ENCODE measurements at places on chromosomes 7 and 10.

DNA sequence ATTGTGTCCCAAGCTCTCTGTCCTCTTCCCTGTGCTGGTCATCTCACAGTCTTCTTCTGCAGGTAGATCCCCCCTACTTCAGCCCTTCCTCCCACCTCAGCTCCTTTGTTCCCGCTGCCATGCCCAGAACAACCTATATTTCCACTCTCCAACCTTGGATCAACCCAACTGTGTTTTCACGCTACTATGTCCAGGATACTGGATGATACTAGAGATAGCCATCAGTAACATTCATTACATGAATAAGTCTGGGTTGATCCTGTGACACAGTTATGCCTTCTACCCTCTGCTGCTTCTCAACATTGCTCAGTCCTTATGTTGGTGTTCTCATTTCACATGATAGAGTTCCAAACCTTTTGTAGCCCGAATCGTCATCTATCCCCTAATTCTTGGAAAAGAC lies 286.4 kb downstream of the ZEB1 start:
- no peak for DNase-seq

GRCh38 chr7:25541877-25542276 lies 313.6 kb upstream of the NPVF start:
- no peak for DNase-seq

DNA sequence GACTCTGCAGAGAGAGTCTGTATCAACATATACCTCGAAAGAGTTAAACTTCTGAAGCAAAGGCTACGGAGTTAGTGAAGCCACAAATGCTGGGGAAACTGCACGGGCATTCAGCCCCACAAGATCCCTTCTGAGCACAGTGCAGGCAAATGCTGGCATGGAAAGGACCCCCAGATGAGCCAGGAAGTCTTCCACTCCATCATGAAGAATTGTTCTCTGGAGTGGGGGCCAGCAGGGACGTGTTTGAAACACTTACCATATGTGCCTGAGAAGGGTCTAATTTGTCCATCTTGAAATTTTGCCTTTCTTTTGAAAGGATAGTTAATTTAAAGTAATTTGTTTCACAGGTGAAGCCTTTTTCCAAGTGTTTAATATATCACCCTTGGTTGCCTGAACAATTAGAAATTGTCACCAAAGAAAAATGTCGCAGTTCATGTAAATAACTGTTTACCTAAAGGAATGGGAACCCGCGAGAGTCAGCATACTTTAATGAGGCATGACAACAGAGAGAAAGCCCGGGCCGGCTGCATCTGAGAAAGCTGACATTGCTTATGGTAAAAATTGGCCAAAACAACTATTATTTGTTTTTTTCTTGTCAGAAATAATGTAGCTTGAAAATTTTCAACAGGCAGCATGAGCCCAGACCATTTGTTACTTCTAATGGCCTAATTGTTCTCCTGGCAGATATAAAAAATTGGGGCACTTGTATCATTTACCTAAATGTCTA lies 287.6 kb upstream of the MGMT start:
- no peak for DNase-seq

DNA sequence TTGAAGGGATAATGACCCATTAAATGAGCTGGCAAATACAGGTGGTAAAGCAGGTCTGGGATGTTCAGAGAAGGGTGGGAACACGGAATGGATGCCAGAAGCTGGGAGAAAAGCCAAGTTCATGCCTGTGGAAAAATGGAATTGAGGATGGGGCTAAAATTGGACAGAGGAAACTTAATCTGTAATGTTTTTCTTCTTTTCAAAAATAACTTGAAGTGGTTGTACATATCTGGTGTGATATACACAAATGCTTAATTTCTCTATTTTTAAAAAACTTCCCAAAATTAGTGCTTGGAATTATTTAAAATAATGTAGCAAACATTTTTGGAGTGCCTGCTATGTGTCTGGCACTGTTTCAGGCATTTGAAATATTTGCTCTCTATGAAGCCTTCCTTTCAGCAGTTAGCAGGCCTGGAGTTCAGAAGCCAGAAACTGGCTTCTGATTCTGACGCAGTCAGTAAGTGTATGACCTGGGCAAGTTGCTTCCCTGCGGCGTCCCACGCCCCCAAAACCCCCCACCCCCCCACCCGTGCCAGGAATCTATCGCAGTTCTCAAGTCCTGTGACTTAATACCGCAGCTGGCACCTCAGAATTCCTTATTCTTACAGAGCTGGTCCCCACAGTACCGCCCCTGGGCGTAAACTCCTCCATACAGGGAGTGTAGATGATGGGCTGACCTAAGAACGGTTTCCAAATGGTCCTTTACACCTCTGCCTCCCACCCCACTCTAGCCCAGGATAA lies 828 bp upstream of the MALSU1 start:
- no peak for DNase-seq

DNA sequence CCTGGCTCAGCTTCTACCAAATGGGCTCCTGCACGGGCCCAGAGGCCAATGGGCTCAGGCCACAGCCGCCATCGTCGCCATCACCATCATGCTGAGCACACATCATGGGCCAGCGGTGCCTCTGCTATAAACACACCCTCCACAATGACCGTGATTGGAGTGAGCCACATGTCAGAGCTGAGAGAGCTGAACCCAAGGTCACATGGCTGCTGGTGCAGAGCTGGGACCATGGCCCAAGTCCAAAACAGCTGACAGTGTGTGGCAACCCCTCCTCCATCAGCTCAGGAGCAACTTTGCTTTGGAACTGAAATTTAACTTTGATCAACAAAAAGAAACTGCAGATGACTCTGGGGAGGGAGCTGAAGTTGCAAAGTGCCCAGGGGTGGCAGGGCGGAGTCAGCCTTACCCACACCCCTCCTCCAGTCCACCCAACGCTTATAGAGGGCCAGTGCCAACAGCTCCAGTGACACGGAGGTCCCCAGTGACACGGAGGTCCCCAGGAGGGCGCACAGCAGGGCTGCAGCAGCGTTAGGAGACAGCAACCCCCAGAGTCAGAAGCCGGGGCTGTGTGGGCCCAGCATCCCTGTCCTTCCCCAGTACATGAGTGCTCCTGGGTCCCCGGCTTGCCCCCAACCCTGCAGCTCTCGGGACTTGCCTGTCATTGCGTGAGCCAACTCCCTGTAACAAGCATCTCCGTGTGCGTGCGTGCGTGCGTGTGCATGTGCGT lies 249.6 kb downstream of the ELFN1 start:
- no peak for DNase-seq

DNA sequence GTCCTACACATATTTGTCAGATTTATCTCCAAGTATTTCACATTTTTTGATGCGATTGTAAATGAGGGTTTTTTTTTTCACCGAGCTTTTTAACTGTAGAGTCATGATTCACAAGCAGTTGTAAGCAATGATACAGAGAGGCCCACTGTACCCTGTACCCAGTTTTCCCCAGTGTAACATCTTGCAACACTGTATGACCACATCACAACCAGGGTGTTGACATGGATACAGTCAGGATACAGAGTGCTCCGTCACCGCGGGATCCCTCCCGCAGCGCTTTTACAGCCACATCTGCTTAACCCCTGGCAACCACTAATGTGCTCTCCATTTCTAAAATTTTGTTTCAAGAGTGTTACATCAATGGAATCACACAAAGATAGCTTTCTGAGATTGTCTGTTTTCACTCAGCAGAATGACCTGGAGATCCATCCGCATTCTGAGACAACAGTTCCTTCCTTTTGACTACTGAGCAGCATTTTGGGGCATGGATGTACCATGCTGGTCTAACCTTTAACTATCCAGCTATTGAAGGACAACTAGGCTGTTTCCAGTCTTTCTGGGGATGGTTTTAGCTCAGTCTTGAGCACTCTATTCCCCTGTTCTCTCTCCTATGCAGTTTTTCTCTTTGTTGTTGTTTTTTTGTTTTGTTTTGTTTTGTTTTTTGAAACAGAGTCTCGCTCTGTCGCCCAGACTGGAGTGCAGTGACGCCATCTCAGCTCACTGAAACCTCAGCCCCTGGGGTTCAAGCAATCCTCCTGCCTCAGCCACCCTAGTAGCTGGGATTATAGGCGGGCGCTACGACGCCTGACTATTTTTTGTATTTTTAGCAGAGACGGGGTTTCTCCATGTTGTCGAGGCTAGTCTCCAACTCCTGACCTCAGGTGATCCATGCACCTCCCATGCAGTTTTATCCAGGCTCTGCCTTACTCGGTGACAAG lies 25.9 kb downstream of the GPRIN2 start:
- no peak for DNase-seq

DNA sequence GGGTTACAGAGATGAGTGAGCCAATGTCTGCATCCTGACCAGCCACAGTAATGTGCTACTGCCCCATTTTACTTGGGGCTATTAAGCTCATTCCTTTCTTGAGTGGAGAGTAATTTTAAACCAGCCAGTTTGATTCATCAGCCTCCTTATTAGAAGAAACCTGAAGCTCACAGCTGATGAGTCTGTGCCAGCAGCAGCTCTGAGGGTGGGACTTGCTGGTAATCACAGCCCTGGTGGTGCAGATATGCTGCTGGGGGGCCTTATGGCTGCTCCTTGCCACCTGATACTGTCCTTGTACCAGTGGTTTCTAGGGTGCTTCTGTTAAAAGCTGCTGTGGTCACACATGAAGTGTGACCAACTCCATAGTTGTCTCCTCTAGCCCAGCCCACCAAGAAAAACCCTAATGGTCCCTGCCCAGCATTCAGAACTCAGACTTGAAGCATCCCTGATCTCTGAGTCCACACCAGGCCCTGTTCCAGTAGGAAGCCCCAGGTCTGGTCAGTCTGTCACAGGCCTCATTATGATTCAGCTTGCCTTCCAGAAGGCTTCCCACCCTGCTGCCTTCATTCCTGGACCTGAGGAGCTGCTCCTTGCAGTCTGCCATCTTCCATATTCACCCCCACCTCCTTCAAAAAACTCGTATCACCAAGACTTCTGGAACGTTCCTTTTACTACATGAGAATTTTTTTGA lies 28.9 kb upstream of the RBM20 start:
- no peak for DNase-seq

GRCh38 chr7:6438427-6438826 lies 9.3 kb downstream of the DAGLB start:
- peak; percentile 93 for DNase-seq

DNA sequence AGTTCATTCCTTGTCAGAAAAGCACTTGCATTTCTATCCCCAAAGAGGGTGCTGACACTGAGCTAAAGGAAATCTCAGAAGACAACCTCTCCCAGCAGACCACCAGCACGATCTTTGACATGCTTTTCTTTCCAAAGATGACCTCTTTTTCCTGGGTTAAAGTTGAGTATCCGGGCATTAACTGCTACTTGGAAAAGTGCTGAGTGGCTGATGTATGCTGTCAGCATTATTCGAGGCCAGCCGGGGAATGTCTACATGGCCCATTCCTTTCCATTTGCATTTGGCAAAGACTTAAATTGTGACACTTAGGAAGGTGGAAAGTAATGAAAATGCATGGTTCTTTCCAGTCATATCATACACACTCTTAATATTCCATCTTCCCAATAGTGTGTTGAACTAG lies 90.6 kb upstream of the SKAP2 start:
- DNase-seq = no peak

GRCh38 chr7:108385834-108386422 lies 70.3 kb downstream of the NRCAM start:
- no peak for DNase-seq

- peak; percentile 50 for DNase-seq
Observed at GRCh38 chr7:51316666-51317581, at the start of gene COBL. TSS of gene COBL (minus strand) at chr7:51316809. CDS start at chr7:51316633, 176 bp downstream.

GRCh38 chr10:115992236-115992986 lies 280.6 kb downstream of the GFRA1 start:
- no peak for DNase-seq

- DNase-seq = no peak
Observed at GRCh38 chr7:38160003-38160571, 18.0 kb upstream of the STARD3NL start.

DNA sequence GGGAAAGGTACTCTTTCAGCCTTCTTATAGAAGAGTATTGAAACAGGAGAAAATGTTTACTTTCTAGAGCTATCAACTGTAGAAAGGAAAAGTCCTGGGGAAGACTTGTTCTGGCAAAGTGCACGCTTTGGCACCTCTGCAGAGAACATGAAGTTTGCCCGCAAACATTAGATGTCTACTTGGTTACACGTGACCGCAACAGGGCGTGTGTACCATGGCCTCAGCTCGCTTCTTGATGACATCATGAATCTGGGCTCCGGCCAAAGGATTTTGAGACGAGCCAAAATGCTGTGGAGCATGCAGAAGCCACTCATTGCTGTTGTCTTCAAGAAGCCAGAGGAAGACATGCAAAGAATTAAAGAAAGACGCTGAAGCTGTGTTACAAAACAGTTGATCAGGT lies 8.6 kb upstream of the TAS2R60 start:
- no peak for DNase-seq

DNA sequence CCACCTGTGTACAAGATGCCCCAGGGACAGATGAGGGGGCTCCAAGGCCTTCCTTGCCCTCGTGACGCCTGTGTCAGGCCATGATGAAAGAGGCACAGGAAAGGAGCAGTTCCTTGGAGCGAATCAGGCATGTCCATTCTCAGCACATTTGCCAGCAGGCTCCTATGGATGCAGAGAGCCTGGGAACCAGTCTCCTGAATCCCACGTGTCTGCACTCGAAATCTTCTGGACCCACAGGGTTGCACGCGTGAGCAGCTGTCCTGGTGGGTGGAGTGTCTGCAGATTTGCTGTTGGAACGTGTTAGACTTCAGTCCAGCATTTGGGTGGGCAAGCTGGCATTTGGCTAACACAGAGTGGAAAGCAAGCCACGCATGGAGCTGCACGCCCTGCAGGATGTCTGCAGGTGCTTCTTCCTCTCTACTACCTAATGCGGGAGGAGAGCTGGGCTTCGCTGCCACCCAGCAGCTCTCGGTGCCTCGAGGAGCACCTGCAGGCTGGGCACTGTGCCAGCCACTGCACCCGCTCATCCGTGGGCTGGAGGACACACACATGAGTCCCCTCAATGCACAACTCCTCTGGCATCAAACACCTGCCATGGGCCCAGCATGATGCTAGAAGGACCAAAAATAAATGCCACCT lies 140.7 kb downstream of the PAXIP1 start:
- no peak for DNase-seq

DNA sequence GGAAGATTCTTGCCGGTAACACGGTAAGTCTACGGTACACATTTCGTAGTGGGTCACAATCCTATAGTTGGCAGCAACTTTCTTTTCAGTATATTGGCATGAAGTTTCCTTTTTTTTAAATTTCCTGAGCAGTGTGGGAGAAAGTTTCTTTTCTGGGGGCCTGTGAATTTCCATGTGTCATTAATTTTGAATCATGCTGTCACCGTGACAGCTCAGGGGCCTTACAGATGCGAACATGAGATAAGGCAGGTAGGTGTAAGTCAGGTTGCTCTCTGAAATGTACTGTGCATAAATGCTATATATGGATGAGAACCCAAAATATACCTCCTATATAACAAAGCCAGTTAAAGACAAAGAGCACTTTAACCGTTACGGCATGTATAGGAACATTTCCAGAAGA lies 65.4 kb upstream of the SEM1 start:
- DNase-seq = no peak

DNA sequence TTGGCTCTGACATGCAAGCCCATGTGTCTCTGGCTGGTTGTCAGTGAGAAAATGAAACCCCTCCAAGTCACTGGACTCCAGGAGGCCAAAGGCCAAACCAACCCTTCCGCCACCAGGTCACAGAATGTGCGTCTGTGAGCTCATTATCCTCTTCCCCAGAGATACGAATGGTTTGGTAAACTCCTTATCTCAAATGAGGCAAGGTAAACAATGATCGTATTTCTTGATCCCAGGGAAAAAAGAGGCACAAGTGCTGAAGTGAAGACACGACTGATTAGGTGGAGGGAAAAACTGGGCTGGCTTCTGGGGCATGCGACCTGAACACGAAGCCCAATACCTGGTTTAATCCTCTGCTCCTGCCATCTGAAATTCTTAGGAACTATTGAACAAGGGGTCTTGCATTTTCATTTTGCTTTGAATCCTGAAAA lies 70.6 kb upstream of the ARID5B start:
- no peak for DNase-seq

Measured in cerebellar cortex (tissue), 1 donor.